Stimulated activated CD4-positive, alpha-beta T cell treated with anti-CD3 and anti-CD28 coated beads, Interleukin-12 subunit alpha, Interleukin-12 subunit beta, amount 100 ng/mL, for 48 hours (primary cell): ENCODE measurements at places on chromosomes 1 and 21.

- DNase-seq, result no peak
Measured at GRCh38 chr1:154346276-154346917, 21.1 kb downstream of the ATP8B2 start.

DNA sequence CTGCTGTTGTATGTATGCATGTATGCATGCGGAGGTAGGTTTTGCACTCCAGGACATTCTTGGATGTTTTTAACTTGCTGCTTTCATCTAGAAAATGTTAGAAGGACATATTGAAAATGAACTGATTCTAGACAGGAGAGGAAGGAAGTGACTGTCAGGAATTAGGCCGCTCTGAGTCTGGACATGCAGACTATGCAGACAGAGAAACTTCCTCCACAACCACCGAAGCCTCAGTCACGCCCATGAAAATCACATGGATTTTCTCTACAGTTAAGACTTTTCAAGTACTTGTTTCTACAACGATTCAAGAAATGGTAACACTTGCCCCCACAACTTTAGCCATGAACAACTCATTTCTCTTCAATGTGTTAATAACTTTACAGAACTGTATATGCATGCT is 211.1 kb downstream of the SMYD3 start:
- DNase-seq, result no peak

- DNase-seq, result no peak
Measured at GRCh38 chr1:215568299-215568692, 1.2 kb downstream of the KCTD3 start.

GRCh38 chr1:238648751-238649150 is 737.6 kb upstream of the CHRM3 start:
- DNase-seq, result no peak

DNA sequence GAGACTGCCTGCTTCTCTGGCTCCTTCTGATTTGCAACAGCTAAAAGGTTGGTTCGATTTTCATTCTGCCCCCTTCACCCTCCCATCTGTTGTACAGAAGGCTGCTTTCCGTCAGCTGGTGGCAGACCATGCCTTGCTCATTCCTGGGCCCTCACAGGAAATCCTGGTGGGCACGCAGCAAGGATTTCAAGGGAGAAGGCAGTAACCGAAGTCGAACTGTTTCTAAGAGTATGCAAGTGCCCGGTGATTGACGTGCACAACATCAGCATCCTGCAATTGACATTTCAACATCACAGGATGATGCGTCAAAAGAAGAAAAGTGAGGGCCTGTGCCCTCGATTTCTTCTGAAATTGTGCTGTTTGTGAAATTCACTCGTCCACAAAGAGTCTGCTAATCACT is 83.8 kb downstream of the PLPP3 start:
- DNase-seq, result no peak

GRCh38 chr1:5966543-5967205 is 25.6 kb downstream of the NPHP4 start:
- DNase-seq, result no peak

DNA sequence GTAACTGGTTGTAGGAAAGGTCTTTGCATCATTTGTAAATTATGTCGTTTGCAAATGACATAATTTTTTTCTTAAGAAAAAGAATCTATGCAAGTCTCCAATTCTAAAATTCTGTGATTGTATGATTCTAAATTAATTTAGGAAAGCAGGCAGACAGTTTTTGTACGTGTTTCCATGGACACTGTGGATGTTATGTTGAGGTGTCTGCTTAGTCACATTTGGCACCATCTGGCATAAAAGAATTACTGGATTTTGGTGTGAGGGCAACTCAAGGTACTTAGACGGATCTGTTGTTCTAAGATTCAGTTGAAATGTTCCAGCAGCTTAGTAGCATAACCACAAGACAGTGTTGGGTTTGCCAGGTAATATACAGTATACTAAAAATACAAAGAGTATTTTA is 42.5 kb downstream of the C1orf21 start:
- no peak for DNase-seq

- no peak for DNase-seq
Measured at GRCh38 chr1:177310326-177310725, 139.6 kb downstream of the BRINP2 start.

DNA sequence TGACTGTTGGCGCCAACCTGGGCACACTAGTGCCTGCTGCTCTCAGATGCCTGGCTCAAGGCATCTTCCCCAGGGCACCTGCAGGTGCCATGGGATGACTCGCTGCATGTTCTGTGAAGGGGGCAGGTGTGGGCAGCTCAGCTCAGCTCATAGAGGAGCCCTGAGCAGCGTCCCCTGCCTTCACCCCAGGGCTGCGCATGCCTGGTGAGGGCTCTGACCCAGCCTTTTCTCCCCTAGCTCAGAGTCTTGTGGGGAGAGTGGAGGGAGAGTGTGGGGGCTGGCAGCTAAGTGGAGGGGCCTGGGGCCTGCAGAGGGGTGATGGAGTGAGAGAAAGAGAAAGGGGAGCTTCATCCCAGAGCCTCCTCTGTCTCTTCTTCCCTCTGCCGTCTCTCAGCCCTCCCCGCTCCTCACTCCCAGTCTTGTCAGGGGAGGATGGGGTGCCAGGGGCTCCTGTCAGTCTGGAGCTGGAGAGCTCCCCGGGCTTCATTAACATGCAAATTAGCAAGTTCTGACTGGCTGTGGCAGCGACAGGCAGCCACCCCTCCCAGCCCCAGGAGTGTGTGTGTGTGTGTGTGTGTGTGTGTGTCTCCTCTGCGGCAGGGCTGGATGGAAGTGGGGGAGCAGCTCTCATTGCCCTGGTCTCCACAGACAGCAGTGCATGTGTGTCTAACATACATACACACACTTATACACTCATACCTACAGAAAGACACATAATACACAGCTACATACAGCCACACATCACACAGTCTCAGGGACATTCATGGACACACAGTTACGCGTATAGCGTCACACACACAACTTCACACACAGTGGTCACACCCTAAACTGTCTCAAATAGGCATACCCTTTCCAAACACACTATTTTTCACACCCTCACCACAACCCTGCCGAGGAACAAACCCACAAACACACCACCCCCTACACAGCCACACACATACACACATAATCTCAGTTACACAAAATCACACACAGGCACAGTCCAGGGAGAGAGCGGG is 34.0 kb downstream of the FOXO6 start:
- no peak for DNase-seq

GRCh38 chr21:15557925-15558324 is 171.9 kb upstream of the USP25 start:
- no peak for DNase-seq

DNA sequence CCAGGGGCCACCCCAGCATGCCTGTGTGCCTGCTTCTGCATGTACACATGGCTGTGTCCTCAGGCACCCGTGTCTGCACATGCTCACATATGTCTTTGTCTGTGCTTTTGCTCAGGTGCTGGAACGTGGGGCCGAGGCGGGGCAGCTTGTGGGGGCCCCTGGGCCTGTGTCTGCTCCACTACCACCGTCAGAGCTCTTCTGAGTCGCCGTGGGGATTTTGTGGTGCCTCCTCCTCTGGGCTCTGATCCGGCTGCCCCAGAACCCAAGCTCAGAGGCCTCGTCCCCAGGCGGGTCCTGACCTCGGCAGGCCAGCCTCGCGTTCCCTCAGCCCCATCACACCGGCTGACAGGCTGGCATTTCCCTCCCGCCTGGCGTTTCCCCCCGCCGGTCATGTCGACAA is 104.6 kb upstream of the ACTRT2 start:
- DNase-seq, result no peak

DNA sequence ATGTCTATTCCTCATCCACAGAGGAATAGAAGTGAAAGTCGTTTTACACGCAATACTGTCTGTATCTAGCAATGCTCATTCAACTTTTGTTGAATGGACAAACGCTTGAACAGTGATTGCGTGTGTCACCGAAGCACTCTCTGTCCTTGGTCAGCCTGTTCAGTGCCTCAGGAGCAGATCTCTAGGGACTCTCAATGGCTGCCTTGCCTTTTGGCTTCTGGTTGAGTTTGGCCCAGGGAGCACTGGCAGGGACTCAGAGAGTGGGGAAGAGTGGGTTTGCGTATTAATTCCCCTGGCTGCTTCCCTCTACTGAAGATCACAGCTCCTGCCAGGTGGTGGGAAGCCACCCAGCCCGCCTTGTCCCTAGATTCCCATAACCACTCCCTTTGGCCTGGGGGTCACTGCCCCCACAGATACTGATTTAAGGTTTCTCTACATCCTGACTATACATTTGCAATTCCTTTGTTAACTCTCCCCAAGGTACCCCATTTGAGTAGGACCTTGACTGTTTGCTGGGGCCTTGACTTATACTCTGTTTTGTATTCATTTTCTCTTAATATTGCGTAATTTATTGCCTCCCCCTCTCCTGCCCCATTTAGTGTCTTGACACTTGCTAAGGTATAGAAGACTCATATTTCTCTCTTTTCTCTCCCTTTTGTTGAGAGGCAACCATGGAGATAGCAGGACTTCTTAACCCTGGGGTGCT is 61.7 kb upstream of the USP24 start:
- DNase-seq, result no peak

GRCh38 chr1:228289239-228289849 is 81.5 kb downstream of the OBSCN start:
- no peak for DNase-seq

GRCh38 chr1:225613006-225613405 is 39.9 kb downstream of the ENAH start:
- DNase-seq, result no peak

DNA sequence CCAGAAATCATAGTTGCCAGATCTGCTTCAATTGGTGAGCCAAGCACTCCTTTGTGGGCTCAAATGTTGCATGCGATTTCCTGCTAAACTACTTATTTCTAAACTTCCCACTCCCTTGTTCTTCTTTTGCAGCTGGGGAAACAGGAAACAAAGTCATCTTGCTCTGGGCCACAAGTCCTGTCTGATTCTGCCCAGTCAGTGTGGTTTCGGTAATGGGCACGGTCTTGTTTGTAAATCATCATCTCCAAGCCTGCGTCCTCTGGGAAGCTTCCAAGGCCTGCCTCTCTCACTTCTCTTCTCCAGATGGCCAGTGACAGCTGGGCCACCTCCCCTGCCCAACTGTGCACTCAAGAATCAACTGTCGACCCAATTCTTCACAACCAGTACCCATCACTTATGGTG is 4.4 kb downstream of the S100A8 start:
- DNase-seq, result no peak

DNA sequence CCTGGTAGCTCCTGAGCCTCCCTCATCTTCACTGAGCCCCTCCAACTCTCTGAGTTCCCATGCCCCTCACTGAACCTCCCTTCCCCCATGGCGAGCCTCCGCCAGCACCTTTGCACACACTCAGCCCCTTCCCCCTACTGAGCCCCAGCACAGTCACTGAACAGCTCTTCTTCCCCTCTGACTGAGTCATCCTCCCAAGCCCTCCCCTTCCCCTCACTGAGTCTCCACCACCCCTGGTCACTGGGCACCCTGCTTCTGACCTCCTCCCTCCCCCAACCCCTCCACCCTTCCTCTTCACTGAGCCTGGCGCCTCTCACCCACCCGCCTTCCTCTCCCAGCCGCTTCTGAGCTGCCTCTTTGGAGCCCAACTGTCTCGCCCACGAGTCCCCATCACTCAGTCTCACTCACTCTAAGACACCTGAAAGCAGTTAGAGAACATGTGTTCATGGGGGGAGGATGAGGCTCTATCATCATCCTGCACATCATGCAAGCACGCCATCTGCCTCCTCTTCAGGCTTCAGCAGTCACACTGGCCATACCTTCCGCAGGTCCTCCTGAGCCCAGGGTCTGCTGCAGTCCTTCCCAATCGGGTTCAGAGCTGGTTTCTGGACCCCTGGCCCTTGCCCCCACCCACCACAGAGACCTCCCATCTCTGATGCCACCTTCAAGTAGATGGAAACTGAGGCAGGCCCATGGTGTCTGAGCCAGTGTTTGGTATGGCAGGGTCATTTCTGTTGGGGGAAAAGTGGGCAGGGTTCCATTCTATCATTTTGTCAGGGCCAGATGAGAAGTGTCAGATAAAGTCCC is 2.0 kb upstream of the TRNP1 start:
- no peak for DNase-seq

GRCh38 chr1:186715887-186716809 is 35.9 kb upstream of the PTGS2 start:
- DNase-seq, result no peak

- no peak for DNase-seq
Measured at GRCh38 chr1:201051399-201051798, 27.9 kb upstream of the KIF21B start.

DNA sequence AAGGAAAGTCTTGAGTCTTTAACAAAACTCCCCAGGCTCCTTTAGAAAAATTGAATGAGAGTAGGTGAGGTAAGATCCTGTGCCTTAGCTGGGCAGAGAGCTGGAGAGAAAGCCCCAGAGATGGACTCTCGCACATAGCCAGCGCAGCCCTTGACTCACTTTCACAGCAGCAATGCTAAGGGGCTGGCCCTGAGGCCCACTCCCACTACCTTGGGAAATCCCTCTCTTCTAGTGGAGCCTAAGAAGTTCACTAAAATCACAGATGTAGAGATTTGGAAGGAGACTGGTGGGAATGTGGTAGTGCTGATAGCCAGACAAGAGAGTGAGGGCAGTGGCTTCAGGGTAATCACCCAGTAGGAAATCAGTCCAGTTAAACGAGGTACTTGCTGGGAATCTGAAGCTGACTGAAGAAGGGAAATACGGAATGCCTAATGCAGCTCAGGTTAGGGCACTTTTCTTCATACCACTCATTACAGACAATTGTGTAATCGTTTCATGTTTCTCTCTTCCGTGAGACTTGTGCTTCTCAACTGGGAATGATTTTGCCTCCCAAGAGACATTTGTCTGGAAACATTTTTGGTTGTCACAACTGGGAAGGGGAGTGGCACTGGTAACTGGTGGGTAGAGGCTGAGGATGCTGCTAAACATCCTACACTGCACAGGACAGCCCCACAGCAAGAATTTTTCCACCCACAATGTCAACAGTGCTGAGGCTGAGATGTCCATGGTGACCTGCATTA is 42.4 kb upstream of the LRRC8C start:
- no peak for DNase-seq

- no peak for DNase-seq
Measured at GRCh38 chr1:155884982-155885381, 25.6 kb downstream of the SYT11 start.

GRCh38 chr1:44911026-44911425 is 68.0 kb upstream of the PTCH2 start:
- no peak for DNase-seq

DNA sequence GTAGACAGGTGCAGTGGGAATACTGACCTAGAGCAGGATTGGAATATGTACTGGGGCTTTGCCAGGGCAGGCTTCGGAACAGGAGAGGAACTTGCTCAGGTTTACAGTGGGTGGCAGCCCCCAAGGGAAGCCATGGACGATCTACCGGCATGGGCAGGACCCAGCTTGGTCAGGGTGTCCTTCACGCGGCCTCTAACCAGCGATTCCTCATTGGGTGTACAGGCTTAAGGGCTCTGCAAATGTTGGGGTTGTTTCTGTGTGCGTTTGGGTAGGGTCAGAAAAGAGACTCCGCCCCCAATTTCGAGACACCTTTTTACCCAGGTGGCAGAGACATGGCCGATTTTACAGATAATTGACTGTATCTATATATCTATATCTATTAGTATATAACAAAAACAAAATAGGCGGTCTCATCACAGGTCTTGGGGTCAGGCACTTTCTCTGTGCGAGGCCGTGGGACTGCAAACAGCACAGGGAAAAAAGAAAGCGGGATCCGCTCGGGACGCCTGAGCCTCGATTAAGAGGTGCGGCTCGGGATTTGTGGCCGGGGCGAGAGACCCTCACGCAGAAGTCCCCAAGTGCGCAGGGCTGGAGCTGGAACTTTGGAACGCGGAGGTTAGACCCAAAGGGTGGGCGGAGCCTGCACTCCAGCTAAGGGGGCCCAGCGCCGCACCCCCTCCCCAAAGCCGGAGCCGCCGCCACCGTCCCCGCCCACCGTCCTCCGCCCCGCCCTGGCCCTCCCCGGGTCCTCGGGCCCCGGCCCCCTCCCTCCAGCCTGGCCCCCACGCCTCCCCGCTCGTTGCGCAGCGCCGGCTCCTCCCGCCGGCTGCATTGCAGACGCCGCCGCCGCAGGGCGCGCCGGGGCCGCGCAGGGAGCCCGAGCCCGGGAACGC is 67.5 kb upstream of the VAMP3 start:
- no peak for DNase-seq
